ENCODE measurements at places on chromosomes 3 and 15.

DNA sequence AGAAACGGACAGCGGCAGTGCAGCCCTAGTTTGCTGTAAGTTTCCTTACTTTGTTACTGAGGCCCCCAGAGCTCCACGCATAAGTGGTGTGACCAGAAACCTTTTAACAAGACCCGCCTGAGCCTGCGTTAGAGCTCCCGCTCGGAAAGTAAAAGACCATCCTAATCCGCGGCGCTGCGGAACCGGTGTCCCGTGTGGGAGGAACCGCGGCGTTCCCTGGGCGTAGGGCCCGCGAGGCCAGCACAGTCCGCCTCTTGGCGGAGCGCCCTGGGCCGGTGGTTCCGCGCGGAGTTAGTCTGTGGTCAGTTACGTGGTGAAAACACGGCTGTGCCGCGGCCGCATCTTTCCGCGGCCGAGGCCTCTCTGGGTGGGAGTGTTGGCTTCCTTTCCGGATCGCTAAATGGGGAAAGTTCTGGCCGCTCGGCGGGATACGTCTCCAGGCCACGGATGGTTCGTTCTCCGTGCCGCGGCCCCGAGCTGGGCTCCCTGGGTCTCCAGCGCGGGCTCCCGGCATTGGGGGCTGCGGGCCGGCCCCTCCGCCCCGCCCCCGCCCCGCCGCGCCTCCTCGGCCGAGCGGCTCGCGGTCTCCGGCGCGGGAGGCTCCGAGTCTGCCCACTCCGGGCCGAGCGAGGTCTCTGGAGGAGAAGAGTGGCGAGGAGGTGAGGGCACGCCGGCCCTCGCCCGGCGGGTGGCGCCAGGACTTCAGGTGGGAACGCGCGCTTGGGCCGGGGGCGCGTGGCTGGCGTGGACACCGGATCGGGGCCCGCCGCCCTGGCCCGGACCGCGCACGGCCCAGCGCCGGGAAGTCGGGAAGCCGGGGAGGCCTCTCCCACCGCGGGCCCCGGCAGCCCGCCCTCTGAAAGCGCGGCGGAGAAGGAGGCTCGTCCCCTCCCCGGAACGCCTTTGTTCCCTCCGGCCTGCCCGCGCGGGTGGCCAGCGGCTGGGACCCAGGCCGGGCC is 754 bp downstream of the B3GNT5 start:
- DNase-seq, result peak; percentile 44

DNA sequence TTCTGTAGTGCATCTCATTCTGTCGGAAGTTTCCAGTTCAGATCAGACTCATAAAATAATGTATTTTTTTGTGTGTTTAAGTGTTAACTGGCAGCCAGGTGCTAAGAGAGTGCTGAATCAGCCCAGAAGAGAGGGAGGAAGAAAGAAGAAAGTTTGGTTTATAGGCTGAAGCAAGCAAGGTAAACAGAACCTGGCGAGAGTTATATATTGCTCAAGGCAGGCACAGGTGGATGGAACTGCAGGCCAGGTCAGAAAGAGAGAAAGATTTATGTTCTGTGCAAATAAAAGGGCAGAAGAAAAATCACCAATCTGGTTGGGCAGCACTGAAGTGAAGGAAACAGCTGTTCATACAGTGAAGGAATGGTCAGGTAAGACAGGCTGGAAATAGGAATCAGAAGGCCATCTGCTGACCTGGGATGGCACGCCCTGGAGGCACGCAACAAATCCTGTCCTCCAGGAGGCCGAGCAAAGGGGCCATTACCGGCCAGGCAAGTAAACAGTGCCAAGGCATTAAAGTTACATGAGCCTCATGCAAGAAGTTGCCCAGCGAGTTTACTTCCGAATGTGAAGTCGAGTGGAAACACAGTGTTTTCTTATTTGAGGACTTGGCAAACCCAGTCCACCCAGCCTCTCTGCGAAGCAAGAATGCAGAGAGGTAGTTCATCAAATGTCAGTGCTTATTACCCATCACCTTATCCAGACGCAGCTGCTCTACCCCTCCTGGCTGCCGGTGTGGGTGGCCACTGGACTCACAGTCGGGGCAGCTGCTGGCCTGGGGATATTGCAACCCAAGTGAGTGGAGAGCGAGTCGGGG is 309.8 kb downstream of the VPS13C start:
- no peak for DNase-seq

DNA sequence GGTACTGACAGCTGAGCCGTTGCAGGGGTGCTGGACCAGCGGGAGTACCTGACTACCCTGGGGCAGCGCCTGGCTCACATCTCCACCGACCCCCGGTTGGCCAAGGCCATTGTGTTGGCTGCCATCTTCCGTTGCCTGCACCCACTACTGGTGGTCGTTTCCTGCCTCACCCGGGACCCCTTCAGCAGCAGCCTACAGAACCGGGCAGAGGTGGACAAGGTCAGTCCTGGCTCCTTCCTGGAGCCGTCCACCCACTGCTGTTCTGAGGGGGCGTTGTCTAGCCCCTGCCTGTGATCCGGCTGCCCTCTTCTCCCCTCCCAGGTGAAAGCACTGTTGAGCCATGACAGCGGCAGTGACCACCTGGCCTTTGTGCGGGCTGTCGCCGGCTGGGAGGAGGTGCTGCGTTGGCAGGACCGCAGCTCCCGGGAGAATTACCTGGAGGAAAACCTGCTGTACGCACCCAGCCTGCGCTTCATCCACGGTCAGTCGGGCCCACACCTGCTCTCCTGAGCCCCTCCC is 45.7 kb downstream of the DHX30 start:
- no peak for DNase-seq

- DNase-seq, result no peak
Observed at GRCh38 chr15:69724333-69724732, 271.7 kb downstream of the RPLP1 start.

GRCh38 chr15:94075349-94075748 is 156.0 kb upstream of the MCTP2 start:
- DNase-seq, result no peak

- DNase-seq, result peak; percentile 80
Observed at GRCh38 chr15:63509955-63510940, 5.9 kb downstream of the USP3 start.

DNA sequence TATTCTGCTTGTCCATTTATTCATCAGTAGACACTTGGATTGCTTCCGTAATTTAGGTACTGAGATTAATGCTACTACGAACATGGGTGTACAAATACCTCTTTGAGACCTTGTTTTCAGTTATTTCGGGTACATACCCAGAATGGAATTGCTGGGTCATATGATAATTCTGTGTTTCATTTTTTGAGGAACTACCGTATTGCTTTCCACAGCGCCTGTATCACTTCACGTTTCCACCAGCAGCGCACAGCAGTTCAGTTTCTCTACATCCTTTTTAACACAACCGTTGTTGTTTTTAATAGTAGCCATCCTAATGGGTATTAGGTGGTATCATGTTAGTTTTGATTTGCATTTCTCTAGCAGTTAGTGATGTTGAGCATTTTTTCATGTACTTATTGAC is 9.5 kb downstream of the PAK2 start:
- DNase-seq, result no peak

DNA sequence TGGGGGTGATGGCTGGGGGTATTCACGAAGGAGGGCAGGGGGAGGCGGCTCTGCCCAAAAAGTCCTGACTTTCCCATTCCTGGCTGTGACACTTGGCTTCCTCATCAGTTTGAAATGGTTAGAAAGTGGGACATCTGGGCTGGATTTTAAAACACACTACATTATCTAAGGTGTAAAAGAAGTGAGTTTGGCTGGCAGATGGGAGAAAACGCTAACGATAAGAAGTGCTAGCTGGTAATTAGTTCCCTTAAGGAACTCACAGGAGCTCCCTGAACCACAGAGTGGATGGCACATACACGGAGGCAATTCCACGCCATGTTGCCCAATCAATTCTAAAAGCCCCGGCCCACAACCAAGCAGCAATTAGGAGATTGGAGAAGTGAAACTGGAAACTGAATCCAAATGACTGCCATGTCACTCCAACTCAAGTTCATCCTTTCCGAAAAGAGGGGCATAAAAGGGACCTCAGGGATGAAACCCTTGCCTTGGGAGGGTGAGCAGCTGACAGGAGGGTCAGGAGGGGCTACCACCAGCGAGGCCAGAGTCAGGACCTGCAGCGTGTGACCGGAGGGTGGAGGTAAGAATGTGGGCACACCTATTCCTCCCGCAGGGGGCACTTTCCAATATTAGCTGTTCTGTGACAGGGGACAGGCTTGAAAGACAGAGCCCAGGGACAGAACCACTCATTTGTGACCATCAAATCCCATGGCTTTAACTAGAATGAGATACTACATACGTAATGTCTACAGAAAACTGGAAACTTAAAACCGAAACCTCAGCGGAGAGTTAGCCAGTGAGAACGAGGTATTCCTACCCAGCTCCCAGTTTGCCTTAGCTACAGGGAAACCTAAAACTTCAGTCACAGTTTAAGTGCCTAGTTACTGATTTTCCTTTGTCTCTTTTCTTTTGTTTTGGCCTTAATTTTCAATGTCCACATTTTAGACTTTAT is 95.3 kb upstream of the OXTR start:
- DNase-seq, result no peak

- no peak for DNase-seq
Observed at GRCh38 chr3:7074217-7074616, 213.3 kb downstream of the GRM7 start.

DNA sequence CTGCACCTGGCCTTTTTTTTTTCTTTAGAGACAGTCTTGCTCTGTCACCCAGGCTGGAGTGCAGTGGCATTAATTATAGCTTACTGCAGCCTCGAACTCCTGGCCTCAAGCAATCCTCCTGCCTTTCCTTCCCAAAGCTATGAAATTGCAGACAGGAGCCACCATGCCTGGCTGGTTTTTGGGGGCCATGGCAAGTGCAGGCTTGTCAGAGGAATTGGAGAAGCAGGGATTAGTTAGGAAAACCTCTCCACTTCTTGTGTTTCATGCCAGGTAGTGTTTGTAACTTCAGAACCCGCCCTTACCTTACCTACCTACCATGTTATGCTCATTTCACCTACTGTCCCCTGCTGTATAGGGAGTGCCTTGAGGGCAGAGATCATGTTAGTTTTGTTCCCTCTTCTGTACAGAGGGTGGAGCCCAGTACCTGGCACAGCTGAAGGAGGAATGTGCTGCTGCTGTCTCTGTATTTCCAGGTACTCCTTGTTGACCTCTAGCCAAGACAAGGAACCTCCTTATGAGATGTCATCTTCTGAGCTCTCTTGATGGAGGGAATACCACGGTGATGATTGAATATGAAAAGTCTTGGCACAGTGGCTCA is 43.8 kb downstream of the TRAK1 start:
- DNase-seq, result no peak

GRCh38 chr3:72924055-72924454 is 36.2 kb downstream of the GXYLT2 start:
- DNase-seq, result no peak

DNA sequence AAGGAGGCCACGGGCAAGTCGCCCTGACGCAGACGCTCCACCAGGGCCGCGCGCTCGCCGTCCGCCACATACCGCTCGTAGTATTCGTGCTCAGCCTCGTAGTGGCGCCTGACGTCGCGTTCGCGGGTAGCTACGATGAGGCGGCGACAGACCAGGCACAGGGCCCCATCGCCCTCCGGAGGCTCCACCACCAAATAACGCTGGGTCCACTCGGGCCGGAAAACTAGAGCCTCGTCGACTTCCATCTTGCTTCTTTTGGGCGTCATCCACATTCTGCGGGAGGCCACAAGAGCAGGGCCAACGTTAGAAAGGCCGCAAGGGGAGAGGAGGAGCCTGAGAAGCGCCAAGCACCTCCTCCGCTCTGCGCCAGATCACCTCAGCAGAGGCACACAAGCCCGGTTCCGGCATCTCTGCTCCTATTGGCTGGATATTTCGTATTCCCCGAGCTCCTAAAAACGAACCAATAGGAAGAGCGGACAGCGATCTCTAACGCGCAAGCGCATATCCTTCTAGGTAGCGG is at the start of gene EPM2AIP1:
TSS of gene EPM2AIP1 (minus strand) at position 326 of the 520 bp plus-strand sequence. CDS start at position 272, 54 bp downstream.
- no peak for DNase-seq

- DNase-seq, result no peak
Observed at GRCh38 chr3:170500995-170501394, 82.3 kb downstream of the CLDN11 start.

- no peak for DNase-seq
Observed at GRCh38 chr3:152499791-152500385, 231.2 kb downstream of the MBNL1 start.

GRCh38 chr3:14902719-14903118 is 44.7 kb upstream of the NR2C2 start:
- DNase-seq, result no peak

- DNase-seq, result no peak
Observed at GRCh38 chr15:63350178-63350621, 31.4 kb downstream of the CA12 start.

- no peak for DNase-seq
Observed at GRCh38 chr15:101051291-101052030, 132.3 kb downstream of the LRRK1 start.

GRCh38 chr15:40471105-40471807 is 472 bp downstream of the CHST14 start:
- peak; percentile 13 for DNase-seq
